ENCODE measurements at places on chromosomes 3 and 15. TPM values are rescaled to one million over a fixed set of nuclear protein-coding genes. Genes with fewer than 3 reads are reported as not detected.

- H3K4me1 ChIP-seq, result peaks cover 40% of the 10 kb centered on the region
- no peaks in the 10 kb centered on the region for H3K27me3 ChIP-seq
- peak; percentile 92 for DNase-seq
- no peaks in the 10 kb centered on the region for H3K36me3 ChIP-seq
These were observed 48.4 kb downstream of the TMEM44 start for GRCh38 chr3:194584866-194585265.

GRCh38 chr3:191637611-191638010 lies 176.6 kb downstream of the PYDC2 start:
- H3K36me3 ChIP-seq, result no peaks in the 10 kb centered on the region
- H3K27ac ChIP-seq, result no peak overlapping the region
- H3K4me3 ChIP-seq, result no peak overlapping the region
- H3K4me1 ChIP-seq, result no peaks in the 10 kb centered on the region
- no peaks in the 10 kb centered on the region for H3K27me3 ChIP-seq

Gene RSRC1
- 24.8 TPM for total RNA-seq

DNA sequence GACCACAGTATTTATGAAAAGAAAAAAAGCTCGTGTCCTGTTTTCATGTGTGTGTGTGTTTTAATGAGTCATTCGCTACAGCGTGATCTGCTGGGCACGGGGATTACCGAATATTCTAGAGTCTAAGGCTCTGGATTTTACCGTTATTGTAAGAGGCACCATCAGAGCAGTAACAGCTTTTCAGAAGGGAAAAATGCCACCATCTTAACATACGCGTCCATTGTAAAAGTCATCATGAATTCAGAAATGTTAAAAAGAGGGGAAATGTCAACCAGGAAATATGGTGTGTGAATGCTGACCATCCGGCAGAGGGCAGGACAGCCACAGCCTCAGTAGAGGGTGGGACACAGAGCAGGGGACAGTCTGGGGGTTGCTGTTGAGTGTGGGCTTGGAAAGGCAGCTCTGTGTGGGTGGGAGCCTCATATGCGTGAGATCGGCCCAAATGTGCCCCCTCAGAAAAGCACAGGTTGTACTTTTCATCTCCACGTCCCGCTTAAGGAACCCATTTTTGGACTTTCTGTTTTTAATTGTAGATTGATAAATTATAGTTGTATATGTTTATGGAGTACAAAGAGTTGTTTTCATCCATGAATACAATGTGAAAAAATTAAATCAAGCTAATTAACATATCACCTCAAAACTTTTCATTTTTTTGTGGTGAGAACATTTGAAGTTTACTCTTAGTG lies 69.6 kb downstream of the ASB7 start:
- peak; percentile 42 for DNase-seq
- H3K27ac ChIP-seq, result no peak overlapping the region
- H3K4me1 ChIP-seq, result no peaks in the 10 kb centered on the region
- H3K27me3 ChIP-seq, result no peaks in the 10 kb centered on the region
- no peak overlapping the region for H3K4me3 ChIP-seq
- H3K36me3 ChIP-seq, result no peaks in the 10 kb centered on the region

DNA sequence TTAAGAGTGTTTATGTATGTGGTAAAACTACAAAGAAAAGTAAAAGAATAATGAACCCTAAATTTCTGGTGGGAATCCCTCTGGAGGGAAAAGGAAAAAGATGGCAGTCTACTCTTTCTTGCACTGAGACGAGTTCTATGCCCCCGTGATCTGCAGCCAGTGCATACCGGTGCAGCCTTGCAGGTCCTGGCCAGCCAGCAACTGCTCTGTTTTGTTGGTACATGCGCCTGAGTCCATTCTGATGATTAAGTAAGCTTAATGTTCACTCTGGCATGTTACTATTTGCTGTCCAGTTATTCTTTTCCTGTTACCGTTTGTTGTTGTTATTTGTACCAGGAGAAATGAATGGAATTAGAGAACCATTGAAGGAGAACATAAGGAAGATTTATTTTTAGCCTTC lies 95.1 kb upstream of the TMC3 start:
- no peak for DNase-seq
- no peaks in the 10 kb centered on the region for H3K36me3 ChIP-seq
- no peak overlapping the region for H3K4me3 ChIP-seq
- no peak overlapping the region for H3K27ac ChIP-seq
- H3K27me3 ChIP-seq, result peaks cover 6% of the 10 kb centered on the region

Gene IREB2
- 51.4 TPM for total RNA-seq

Gene CYP1A1
- 7.6 TPM for total RNA-seq

GRCh38 chr3:43895573-43895972 lies 204.8 kb downstream of the ABHD5 start:
- peaks cover 9% of the 10 kb centered on the region for H3K27me3 ChIP-seq
- H3K36me3 ChIP-seq, result no peaks in the 10 kb centered on the region
- no peak overlapping the region for H3K4me3 ChIP-seq
- no peak for DNase-seq

- H3K4me3 ChIP-seq, result no peak overlapping the region
- peak; percentile 89 for DNase-seq
- H3K4me1 ChIP-seq, result peaks cover 17% of the 10 kb centered on the region
- no peaks in the 10 kb centered on the region for H3K36me3 ChIP-seq
These were observed 81.9 kb upstream of the CTNNB1 start for GRCh38 chr3:41117398-41117870.

Gene SNRPN
- 117 TPM for total RNA-seq

Gene ARHGAP11A
- total RNA-seq, result 82.3 TPM

Gene LRRIQ4
- not detected for total RNA-seq

GRCh38 chr3:139326131-139326530 lies 17.7 kb upstream of the MRPS22 start:
- H3K36me3 ChIP-seq, result no peaks in the 10 kb centered on the region
- DNase-seq, result no peak
- no peak overlapping the region for H3K27ac ChIP-seq
- peaks cover 3% of the 10 kb centered on the region for H3K4me1 ChIP-seq

Gene ARID3B
- 10.0 TPM for total RNA-seq
